Lower leg skin (tissue), 4 donors: ENCODE measurements at places on chromosomes 1 and 21.

- no peak for DNase-seq
Measured at GRCh38 chr1:89865498-89866382, 44.9 kb downstream of the LRRC8D start.

GRCh38 chr1:232980355-232980978 lies 30.1 kb downstream of the NTPCR start:
- no peak for DNase-seq

- DNase-seq: no peak
Measured at GRCh38 chr1:42830631-42831030, 13.4 kb upstream of the SVBP start.

GRCh38 chr1:54413295-54413694 lies 7.1 kb upstream of the SSBP3 start:
- peak; percentile 52 for DNase-seq

- peak; percentile 21 for DNase-seq
Measured at GRCh38 chr1:53585129-53585528, 125.9 kb downstream of the DMRTB1 start.
